ENCODE measurements at places on chromosomes 13 and 19.

GRCh38 chr19:45972947-45973540 is 621 bp downstream of the NOVA2 start:
- DNase-seq = no peak

- DNase-seq = no peak
Observed at GRCh38 chr13:79679334-79679733, 198.4 kb downstream of the NDFIP2 start.

DNA sequence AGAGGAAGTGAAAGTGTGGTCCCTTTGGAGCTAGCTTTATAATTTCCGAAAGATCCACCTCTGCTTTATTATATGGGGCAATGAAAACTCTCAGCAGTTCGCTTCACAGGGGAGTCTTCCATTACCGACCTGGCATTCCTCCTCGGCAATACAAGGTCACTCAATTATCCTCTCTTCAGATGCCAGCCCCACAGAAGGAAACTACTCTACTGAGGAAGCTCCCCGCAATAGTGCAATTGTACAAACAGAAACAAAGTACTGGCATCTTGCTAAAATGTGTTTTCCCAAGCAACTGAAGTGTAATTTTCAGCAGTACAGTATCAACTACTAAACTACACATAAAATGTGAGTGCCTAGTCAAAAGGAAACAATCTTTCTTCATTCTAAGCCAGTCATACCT is 702.0 kb downstream of the PCDH9 start:
- DNase-seq = no peak

- no peak for DNase-seq
Observed at GRCh38 chr19:3665681-3666544, 34.4 kb downstream of the PIP5K1C start.

DNA sequence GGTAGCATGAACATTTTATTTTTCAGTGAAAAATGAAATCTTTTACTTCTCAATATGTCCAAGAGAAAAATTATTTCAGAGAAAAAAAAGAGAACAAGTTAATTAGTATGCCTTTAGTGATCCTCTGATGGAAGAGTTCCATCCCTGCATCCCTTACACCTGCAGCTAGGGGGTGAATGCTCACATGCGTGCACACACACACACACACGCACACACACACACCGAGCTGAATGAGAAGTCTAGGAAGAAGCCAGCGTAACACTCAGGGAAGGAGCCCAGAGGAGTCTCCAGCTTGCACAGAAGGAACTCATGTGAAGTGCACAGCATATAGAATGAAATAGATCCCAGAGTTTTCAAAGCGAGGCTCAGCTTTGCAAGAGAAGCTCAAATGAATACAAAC is 510.5 kb downstream of the IRS2 start:
- DNase-seq = no peak
